OCI-LY7 (cell line): ENCODE measurements at places on chromosomes 4 and X. TPM values are rescaled to one million over a fixed set of nuclear protein-coding genes. Genes with fewer than 3 reads are reported as not detected.
A peak's percentile ranks its signal among the peaks of the same experiment; 100 is the strongest.

MAGEA1 gene
- not detected in 2 replicates for total RNA-seq

GRCh38 chr4:2962614-2963174 is 512 bp downstream of the NOP14 start:
- DNase-seq = peak; percentile 79

- DNase-seq = no peak
Measured at GRCh38 chr4:55547466-55547770, 709 bp upstream of the CLOCK start.

GAGE12F gene
- total RNA-seq = not detected in 2 replicates

DNA sequence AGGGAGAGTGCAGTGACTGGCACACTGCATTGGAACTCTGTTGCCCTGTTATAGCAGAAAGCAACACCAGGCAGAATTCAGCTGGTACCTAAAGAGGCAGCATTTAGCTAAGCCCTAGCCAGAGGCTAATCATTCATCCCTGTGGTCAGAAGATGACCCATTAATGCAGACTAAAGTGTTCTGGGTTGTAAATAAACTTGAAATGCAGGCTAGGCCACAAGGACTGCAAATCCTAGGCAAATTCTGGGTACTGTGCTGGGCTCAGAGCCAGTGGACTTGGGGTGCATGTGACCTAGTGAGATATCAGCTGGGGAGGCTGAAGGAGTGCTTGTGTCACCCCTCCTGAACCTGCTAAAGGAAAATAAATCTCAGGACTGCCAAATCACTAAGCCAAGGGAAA is 91.2 kb downstream of the LPAR4 start:
- no peak for DNase-seq

- no peak for DNase-seq
Measured at GRCh38 chr4:159941076-159941475, 838.2 kb downstream of the RAPGEF2 start.

BEX5 gene
- total RNA-seq = not detected in 2 replicates
